ENCODE measurements at places on chromosomes 1 and 21.

DNA sequence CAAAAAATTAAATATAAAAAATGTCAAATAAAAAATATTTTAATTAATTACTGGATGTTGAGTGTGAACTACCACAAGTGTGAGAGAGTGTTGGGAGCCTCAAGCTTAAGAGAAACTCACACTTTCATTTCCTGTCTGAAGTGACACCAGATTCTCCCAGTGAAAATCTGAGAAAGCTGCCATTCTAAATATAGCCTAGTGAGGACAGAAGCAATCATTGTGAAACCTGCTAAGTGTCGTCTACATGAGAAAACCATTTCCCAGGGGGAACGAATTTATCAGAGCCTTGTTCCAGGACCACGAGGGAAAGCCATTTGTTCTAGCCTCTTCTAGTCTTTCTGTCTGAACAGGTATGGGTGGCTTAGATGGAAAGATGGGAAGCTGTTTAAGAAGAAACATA lies 329.3 kb upstream of the PRMT6 start:
- H3K27me3 ChIP-seq = no peaks in the 10 kb centered on the region
- H3K36me3 ChIP-seq = no peaks in the 10 kb centered on the region
- H3K4me3 ChIP-seq = no peak overlapping the region

- no peak overlapping the region for H3K27ac ChIP-seq
- H3K36me3 ChIP-seq = no peaks in the 10 kb centered on the region
- no peaks in the 10 kb centered on the region for H3K27me3 ChIP-seq
- H3K4me3 ChIP-seq = no peak overlapping the region
These were observed 171.7 kb downstream of the HUNK start for GRCh38 chr21:32044205-32045180.

DNA sequence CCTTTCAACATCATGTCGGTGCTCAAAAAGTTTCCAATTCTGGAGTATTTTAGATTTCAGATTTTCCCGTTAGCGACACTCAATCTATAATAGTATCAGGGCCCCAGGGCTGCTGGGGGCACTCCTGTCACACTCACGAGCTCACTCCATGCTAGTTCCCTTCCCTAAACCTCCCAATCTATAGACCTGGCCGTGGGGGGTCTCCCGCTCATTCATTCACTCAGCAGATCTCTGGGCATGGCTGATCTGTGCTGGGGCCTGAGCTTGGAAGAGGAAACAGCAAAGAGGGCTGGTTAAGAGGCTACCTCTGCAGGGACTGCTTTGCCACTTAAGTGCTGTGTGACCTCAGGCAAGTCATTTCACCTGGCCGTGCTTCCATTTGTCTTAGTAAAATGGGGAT lies 46.8 kb upstream of the LAPTM5 start:
- H3K27ac ChIP-seq = no peak overlapping the region
- H3K4me1 ChIP-seq = no peaks in the 10 kb centered on the region
- H3K36me3 ChIP-seq = no peaks in the 10 kb centered on the region
- H3K4me3 ChIP-seq = no peak overlapping the region
- no peaks in the 10 kb centered on the region for H3K27me3 ChIP-seq

- peaks cover 4% of the 10 kb centered on the region for H3K4me1 ChIP-seq
- H3K36me3 ChIP-seq = peaks cover 21% of the 10 kb centered on the region
- H3K27ac ChIP-seq = peak overlapping the region; percentile 57
- DNase-seq = peak; percentile 69
- H3K27me3 ChIP-seq = no peaks in the 10 kb centered on the region
These were observed 38.0 kb downstream of the TMEM50B start for GRCh38 chr21:33441489-33442477.

- no peaks in the 10 kb centered on the region for H3K36me3 ChIP-seq
- no peaks in the 10 kb centered on the region for H3K27me3 ChIP-seq
- H3K4me1 ChIP-seq = peaks cover 6% of the 10 kb centered on the region
These were observed 6.1 kb downstream of the CTNNBIP1 start for GRCh38 chr1:9903801-9904527.

DNA sequence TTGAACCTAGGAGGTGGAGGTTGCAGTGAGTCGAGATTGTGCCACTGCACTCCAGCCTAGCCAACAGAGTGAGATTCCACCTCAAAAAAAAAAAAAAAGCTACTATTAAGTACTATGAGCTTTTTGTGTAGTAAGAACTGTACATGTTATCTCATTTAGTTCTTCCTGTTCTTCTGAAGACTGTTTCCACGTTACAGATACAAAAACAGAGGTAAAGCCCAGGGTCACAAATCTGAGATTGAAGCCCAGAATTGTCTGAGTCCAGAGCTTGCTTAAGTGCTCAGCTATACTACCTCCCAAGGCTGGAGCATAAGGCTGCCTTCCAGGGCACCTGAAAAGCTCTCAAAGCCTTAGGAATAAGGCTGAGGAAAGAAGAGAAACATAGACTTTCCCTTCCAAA lies 2.9 kb downstream of the FABP3 start:
- no peak overlapping the region for H3K27ac ChIP-seq
- no peak overlapping the region for H3K4me3 ChIP-seq
- peaks cover 11% of the 10 kb centered on the region for H3K4me1 ChIP-seq
- H3K27me3 ChIP-seq = no peaks in the 10 kb centered on the region
- H3K36me3 ChIP-seq = no peaks in the 10 kb centered on the region

DNA sequence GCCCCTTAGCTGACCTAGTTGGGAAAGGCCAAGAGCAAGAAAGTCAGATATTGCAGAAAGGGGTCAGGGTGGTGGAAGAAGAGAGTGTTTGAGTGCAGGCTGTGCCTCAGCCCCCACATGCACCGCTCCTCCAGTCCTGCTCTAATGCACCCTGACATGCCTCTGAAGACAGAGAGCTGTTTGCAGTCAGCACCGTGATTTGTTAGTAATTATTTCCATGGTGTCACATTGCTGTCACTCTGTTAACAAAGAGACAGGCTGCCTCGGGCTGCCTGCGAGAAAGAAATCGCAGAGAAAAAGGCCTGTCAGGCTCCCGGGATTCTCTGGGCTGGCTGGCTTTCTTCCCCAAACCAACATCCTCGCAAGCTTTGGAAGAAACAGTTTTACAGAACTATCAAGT lies 58.3 kb downstream of the ERI3 start:
- DNase-seq = no peak
- H3K4me1 ChIP-seq = no peaks in the 10 kb centered on the region
- no peaks in the 10 kb centered on the region for H3K36me3 ChIP-seq

- no peaks in the 10 kb centered on the region for H3K27me3 ChIP-seq
- H3K4me3 ChIP-seq = no peak overlapping the region
- DNase-seq = no peak
- no peaks in the 10 kb centered on the region for H3K36me3 ChIP-seq
- no peak overlapping the region for H3K27ac ChIP-seq
These were observed 12.7 kb upstream of the AK2 start for GRCh38 chr1:33049371-33049770.

DNA sequence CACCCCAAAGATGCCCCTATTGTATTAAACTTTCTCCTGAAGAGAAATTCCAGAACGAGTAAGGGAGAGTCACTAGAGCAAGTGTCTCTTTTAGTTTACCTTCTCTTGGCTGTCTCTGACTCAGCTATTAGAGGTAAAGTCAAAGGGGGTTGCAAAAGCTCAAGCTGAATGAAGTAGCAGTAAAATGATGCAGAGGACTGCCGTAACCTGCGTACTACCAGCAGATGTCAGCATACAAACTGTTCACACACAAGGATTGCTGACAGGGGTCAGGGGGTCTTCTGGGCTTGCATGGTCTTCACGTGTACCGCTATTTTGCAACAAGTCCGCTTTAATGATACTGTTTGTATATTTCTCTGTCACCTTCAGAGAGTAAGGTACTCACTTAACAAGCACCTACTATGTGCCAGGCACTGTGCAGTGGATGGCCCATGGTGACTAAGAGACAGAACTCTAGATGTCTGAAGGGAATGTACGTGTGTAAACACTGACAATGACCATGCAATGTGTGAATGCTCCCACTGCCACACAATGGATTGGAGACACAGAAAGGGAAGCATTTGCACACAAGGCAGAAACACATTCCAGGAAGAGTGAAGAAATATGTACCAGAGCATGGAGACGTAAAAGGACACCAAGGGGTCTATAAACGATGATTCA lies 34.9 kb downstream of the CHML start:
- no peaks in the 10 kb centered on the region for H3K4me1 ChIP-seq
- no peak overlapping the region for H3K27ac ChIP-seq
- H3K27me3 ChIP-seq = no peaks in the 10 kb centered on the region
- H3K36me3 ChIP-seq = no peaks in the 10 kb centered on the region
- H3K4me3 ChIP-seq = no peak overlapping the region

DNA sequence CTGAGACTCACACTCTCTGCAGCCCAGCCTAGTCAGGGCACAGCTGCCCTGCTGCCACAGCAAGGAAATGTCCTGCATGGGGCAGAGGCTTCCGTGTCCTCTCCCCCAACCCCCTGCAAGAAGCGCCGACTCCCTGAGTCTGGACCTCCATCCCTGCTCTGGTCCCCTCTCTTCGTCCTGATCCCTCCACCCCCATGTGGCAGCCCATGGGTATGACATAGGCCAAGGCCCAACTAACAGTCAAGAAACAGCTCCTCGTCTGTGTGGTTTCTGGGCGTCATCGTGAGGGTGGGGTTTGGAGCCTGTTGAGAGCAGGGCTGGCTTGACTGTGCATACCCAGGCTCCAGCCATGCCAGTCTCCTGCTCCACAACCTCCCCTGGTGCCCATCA lies 19.5 kb downstream of the FAAH start:
- no peak overlapping the region for H3K27ac ChIP-seq
- no peaks in the 10 kb centered on the region for H3K4me1 ChIP-seq
- H3K4me3 ChIP-seq = no peak overlapping the region
- H3K36me3 ChIP-seq = peaks cover 52% of the 10 kb centered on the region

GRCh38 chr21:17775431-17776126 lies 43.6 kb downstream of the C21orf91 start:
- H3K4me3 ChIP-seq = no peak overlapping the region
- DNase-seq = no peak
- no peaks in the 10 kb centered on the region for H3K36me3 ChIP-seq

- H3K27ac ChIP-seq = no peak overlapping the region
- H3K27me3 ChIP-seq = no peaks in the 10 kb centered on the region
- no peak for DNase-seq
- H3K4me1 ChIP-seq = no peaks in the 10 kb centered on the region
These were observed 528.2 kb downstream of the SMYD3 start for GRCh38 chr1:245978915-245979314.

DNA sequence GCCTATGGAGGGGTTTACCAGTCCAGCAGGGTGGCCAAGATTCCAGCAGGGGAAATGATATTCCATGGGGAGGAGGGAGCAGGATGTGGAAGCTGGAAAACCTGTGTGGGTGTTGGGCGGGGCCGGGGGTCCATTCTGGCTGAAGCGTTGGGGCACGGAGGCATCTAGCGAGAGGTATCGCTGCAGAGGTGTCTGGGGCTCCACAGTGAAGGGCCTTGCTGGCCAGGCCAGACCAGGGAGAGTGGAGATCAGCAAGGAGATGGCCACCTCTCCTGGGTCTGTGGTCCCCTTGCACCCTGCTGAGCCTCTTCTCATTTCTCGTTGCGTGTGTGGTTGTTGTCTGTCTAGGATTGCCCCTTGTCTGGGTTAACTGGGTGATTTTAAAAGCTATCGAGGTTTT lies 6.2 kb downstream of the COQ8A start:
- no peaks in the 10 kb centered on the region for H3K4me1 ChIP-seq
- no peak overlapping the region for H3K27ac ChIP-seq
- no peaks in the 10 kb centered on the region for H3K36me3 ChIP-seq
- no peak for DNase-seq
- H3K27me3 ChIP-seq = no peaks in the 10 kb centered on the region
- H3K4me3 ChIP-seq = no peak overlapping the region

- H3K4me1 ChIP-seq = no peaks in the 10 kb centered on the region
- no peaks in the 10 kb centered on the region for H3K27me3 ChIP-seq
- no peak for DNase-seq
- H3K36me3 ChIP-seq = no peaks in the 10 kb centered on the region
These were observed 2.9 kb downstream of the KRTAP10-7 start for GRCh38 chr21:44603109-44603875.

All from Peyer's patch (tissue), 4 donors.